Gastrocnemius medialis (tissue), 4 donors: ENCODE measurements at places on chromosomes 1 and 21. TPM values are rescaled to one million over a fixed set of nuclear protein-coding genes. Genes with fewer than 3 reads are reported as not detected.

Gene MAB21L3
- total RNA-seq, result 2.0 TPM

Gene TNFRSF18
- not detected for total RNA-seq

Gene CD84
- total RNA-seq, result 1.1 TPM

- peak within 1 kb of the TSS; percentile 64 for H3K4me3 ChIP-seq
- H3K27ac ChIP-seq, result peak within 1 kb of the TSS; percentile 93
- peaks cover 44% of the 10 kb centered on the region for H3K4me1 ChIP-seq
- DNase-seq, result peak; percentile 93
- H3K27me3 ChIP-seq, result no peaks in the 10 kb centered on the region
- H3K36me3 ChIP-seq, result peaks cover 27% of the 10 kb centered on the region
Measured at GRCh38 chr1:154970631-154971340, at the start of gene SHC1. Gene SHC1 (minus strand): TSS chr1:154970747. CDS start chr1:154970526, 221 bp downstream.

GRCh38 chr1:26530895-26531598 lies 1.5 kb downstream of the RPS6KA1 start:
- no peaks in the 10 kb centered on the region for H3K36me3 ChIP-seq
- peaks cover 10% of the 10 kb centered on the region for H3K4me1 ChIP-seq
- H3K4me3 ChIP-seq, result no peak overlapping the region

DNA sequence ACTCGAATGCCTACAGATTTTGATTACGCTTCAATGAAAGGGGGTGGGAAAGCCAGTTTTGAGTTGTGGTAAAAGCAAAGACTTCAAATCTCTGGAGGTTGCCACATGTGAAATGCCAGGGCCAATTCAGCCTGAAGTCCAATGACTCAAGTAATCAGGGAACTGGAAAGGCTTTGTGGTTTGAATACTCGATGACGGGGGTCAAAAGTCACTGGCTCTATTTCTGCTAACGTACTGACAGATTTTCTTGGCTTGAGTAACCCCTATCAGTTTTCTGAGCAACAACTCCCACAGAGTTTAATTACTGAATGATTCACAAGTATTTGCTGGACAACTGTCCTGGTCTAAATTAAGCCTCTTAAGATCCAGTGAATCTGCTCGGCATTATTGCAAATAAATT lies 152.2 kb downstream of the SIPA1L2 start:
- peak; percentile 49 for DNase-seq
- H3K4me1 ChIP-seq, result peaks cover 22% of the 10 kb centered on the region
- H3K4me3 ChIP-seq, result no peak overlapping the region
- no peaks in the 10 kb centered on the region for H3K36me3 ChIP-seq
- peak overlapping the region; percentile 35 for H3K27ac ChIP-seq

DNA sequence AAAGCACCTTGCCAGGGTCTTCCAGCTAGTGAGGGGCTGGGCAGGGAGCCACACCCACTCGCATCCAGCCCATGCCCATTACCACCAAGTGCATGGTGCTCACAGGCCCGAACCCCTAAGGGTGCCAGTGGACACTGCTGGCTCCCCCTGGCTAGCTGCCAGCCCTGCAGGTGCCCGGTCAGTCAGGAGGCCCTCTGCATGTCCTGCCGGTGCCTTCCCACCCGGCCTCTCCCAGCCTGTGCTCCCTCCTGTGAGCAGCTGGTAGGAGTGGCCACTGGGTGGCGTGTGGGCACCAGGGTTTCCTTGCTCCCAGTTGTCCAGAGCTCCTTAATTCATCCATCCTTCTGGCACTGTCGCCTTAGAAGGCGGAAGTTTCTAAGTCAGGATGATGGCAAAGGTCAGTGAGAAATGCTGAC lies 33.4 kb downstream of the QSOX1 start:
- no peak overlapping the region for H3K27ac ChIP-seq
- no peaks in the 10 kb centered on the region for H3K4me1 ChIP-seq
- DNase-seq, result no peak
- no peak overlapping the region for H3K4me3 ChIP-seq
- no peaks in the 10 kb centered on the region for H3K27me3 ChIP-seq

DNA sequence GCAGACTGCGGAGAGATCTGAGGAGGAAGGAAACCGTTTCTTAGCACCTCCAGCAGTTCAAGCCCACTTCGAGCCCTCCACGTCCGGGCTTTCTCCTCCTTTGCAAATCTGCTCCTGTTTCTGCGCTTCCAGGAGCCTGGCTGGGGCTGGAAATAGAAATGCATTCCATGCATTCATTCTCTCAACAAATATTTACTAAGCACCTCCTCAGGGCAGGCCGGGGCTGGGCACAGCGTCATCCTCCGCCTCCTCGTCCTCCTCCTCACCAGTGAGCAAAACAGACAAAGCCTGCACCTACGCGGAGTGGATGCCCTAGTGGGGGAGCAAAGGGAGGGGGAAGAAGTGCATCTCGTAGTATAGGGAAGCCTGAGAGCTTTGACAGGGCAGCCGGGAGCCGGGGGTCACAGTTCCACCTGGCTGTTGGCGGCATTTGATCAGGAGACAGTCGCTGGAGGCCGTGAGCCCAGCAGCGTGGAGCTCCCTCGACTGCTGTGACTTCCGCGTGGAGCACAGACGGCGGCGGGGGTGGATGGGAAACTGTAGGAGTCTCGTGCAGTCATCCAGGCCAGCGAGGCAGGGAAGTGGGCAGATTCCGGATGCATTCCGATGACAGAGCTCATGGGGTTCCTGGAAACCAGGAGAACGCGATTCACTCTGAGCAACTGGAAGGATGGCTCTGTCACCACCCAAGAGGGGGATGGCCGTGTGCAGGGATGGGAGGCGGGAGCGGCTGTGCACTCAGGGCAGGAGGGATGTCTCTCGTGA lies 93.5 kb downstream of the SIK1 start:
- H3K36me3 ChIP-seq, result no peaks in the 10 kb centered on the region
- peaks cover 20% of the 10 kb centered on the region for H3K27me3 ChIP-seq
- DNase-seq, result no peak
- no peak overlapping the region for H3K4me3 ChIP-seq

DNA sequence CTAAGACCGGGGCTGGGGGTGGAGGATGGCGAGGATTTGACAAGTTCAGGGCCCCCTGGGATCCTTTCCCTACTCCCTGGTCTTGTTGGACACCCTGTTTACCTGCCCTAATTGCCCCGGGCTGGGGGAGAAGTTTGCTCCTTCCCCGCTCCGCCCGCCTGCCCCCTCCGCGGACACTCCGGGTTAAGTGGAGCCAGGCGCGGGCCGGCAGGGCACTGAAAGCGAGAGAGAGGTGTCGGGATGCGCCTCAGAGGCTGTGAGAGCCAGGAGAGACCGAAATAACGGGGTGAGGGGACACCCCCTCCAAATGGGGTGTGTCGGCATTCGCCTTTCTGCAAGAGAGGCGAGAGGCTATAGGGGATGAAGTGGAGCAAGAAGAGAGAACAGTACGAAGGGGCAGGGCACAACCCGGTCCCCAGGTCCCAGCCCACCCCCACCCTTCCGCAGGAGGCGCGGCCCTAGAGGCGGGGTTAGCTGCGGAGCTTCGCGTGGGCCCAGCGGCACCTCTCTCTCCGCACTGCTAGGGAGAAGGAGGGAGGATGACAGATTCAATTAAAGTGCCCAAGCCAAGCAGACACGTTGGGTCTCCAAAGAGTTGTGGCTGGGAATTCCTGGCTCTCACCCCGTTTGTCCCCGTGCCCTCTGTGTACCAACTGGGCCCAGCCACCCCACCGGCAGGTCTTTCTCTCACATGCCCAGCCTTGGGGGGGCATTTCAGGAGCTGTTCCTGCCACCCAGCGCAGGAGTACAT lies 3.8 kb downstream of the EFNA3 start:
- H3K27me3 ChIP-seq, result peaks cover 51% of the 10 kb centered on the region
- no peak for DNase-seq
- no peak overlapping the region for H3K4me3 ChIP-seq
- no peak overlapping the region for H3K27ac ChIP-seq

GRCh38 chr1:93033785-93034184 lies 45.3 kb upstream of the MTF2 start:
- H3K36me3 ChIP-seq, result no peaks in the 10 kb centered on the region
- H3K27me3 ChIP-seq, result no peaks in the 10 kb centered on the region
- no peak for DNase-seq
- H3K27ac ChIP-seq, result no peak overlapping the region

GRCh38 chr1:170634824-170635410 lies 29.0 kb upstream of the PRRX1 start:
- no peak overlapping the region for H3K27ac ChIP-seq
- DNase-seq, result no peak
- H3K4me1 ChIP-seq, result no peaks in the 10 kb centered on the region
- no peaks in the 10 kb centered on the region for H3K27me3 ChIP-seq
- no peaks in the 10 kb centered on the region for H3K36me3 ChIP-seq
